ENCODE measurements at places on chromosomes 3 and 15.

- DNase-seq: no peak
Measured at GRCh38 chr3:8517487-8517886, 15.9 kb downstream of the LMCD1 start.

DNA sequence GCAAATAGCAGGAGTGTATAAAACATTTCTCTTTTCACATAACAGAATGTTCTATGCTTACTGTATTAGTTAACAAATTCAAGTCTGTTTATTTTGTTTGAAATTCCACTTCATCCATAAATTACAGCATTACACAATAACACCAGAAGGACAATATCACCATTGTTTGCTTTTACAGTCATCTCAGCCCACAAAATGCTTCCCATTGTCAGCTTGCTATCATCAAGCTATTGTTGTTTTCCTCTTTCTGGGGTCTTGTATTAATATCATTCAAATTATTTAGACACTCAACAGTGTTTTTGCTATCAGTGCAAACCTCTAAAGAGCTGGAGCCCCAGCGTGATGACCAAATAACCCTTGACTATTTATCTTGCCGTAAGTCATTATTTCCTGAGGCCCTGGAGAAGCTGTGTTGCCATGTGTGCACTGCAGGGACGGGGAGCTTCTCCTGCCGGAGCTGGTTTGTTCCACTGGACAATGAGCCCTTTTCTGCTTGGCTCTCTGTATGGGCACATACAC, 1.1 kb downstream of the SAMMSON start:
- no peak for DNase-seq

DNA sequence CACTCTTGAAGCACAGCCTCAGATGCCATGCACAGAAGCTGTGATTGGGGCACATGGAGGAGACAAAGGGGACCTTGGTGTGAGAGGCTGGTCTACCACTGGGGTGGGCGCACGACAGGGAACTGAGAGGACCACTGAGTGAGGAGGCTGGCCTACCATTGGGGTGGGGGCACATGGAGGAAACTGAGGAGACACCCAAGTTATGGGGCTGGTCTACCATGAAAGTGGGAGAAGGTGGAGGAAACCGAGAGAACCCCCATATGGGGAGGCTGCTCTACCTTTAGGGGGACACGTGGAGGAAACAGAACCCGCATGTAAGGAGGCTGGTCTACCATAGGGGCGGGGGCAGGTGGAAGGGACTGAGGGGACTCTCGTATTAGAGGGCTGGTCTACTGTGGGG, 153.4 kb downstream of the FBLN2 start:
- DNase-seq: no peak

DNA sequence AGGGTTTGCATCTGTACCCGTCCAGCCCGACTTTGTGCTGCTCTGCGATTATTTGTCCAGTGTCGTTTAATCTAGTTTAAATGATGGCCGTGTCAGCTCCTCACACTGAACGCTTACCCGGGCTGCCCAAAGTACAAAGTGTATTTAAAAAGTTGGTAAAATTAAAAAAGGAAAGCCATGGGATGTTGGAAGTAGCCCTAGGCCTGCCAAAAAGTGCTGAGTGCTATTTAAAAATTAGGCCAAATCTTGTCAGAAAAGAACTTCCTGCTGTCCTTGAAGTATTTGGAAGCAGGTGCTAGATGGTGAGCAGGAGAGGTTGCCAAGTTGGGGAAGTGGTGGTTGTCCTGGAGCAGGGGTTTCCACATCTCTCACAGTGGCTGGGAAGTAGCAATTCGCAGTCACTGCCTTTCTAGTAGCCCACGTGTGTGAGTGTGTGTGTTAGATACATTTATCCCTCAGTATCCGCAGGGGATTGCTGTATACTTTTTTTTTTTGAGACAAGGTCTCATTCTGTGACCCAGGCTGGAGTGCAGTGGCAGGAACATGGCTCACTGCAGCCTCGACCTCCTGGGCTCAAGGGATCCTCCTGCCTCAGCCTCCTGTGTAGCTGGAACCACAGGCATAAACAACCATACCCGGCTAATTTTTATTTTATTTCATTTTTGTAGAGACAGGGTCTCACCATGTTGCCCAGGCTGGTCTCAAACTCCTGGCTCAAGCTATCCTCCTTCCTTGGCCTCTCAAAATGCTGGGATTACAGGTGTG, 664 bp downstream of the PPCDC start:
- DNase-seq: no peak

DNA sequence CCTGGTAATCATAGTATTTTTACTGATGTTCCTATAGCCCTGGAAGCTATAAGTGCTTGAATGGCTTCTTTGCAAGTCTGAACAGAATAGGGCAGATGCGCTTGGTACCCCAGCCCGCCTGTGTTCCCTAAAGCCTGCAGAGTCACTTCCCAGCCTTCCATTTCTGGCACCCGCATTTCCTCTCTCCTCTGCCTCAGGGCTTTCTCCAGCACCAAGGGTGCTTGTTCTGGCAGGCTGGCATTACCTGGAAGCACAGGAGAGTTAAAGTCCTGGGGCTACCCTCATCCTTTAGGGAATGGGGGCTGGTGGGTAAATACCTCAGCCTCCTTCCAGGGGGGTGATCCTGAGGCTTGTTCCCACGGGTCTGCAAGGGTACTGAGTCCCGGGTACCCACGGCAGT, 7.4 kb upstream of the CHRNA3 start:
- DNase-seq: no peak

DNA sequence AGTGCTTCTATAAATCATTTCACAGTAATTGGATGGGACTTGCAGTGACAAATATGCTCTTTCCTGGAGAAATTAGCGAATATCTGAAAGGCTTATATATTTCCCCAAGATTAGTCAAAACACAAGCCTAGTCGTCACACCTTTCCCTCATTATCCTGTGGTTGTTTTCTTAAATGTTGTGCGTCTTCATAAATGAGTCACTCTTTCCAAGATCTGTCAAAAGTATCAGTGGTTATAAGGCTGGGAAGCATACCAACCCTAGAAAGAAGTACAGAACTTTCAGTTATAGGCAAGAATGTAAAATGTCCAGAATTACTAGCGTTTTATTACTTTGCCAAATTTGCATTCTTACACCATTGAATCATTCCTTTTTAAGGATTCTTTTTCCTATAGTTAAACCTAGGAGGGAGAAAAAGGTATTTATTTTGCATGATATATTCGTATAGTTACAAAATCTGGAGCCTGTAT, 33.6 kb downstream of the TMEM212 start:
- no peak for DNase-seq

DNA sequence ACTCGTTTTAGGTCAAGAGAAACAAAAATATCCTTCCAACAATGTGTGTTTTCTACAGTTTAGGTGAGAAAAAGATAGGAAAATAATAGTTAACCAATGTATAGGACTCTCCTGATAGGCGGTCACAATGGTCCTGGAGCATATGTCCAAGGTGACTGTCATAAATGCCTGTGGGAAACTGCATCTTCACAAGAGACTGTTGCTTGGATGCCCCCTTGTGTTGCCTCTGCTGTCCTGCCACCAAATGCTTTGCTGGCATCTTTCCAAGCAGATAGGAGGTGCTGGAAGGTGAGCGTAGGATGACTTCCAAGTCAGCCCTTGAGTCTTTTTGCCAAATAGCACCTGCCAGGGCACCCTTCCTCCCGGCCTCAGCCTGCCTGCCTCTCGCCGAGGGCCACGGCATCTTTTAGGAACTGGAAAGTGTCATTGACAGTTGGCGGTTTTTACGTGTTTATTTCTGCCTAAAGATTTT, 24.1 kb upstream of the SACM1L start:
- DNase-seq: no peak

DNA sequence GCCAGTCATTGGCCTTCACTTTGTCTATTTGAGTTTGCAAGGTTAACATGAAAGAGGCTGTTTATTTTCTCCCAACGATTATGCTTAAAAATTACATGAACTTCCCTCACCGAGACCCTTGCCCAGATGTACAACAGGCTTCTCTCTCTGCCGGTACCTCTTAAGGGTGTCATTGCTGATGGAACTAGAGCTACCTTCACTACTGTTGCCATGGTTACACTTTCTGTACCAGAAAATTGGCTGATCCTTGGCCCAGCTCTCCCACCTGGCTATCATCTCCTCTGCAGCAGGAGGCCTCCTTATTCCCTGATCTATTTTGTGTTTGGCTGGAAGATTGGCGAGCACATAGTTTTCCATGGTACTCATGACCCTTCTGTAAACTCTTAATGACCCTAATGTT, 24.0 kb upstream of the LIPC start:
- no peak for DNase-seq

DNA sequence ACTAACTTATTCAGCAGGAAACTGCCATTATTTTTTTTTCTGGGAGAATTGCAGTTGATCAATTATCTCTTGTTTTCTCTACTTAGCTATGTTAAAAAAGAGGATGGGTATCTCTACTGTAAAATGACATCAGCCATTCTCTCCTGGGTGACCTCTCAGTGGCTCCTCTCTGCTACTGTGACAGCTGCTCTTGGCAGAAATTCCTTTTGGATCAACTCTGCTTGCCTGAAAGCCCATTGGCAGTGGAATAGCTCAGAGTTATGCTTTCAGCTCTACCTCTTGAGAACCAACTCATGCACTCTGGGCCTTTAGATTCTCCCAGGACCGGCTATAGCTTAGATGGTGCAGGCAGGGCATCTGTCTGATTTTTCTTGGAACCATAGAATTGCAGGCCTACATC, 99.9 kb upstream of the GAP43 start:
- no peak for DNase-seq

- DNase-seq: no peak
Measured at GRCh38 chr3:38006445-38006995, 15.9 kb downstream of the VILL start.
